ENCODE measurements at places on chromosomes 7 and 10.
A peak's percentile ranks its signal among the peaks of the same experiment; 100 is the strongest.

DNA sequence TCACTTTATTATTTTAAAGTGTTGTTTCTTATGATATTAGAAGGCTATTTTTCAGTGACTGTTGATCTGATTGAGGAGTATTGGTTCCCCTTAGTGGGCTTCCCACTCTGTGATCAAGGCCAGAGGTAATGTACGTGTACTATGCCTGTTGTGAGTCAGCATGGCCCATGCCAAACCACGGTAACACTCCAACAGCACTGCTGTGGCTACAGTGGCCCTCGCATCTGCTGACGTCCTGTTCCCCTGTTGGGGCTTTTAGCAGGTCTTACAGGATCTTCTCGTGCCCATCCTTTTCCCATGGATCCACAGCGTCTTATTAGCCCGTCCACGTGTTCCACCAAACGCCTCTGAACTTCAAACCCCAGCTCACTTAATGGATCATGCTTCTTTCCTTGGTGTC is 964.6 kb upstream of the CELF2 start:
- no peak for DNase-seq

GRCh38 chr10:117488004-117488403 is 54.5 kb upstream of the EMX2 start:
- DNase-seq, result no peak

DNA sequence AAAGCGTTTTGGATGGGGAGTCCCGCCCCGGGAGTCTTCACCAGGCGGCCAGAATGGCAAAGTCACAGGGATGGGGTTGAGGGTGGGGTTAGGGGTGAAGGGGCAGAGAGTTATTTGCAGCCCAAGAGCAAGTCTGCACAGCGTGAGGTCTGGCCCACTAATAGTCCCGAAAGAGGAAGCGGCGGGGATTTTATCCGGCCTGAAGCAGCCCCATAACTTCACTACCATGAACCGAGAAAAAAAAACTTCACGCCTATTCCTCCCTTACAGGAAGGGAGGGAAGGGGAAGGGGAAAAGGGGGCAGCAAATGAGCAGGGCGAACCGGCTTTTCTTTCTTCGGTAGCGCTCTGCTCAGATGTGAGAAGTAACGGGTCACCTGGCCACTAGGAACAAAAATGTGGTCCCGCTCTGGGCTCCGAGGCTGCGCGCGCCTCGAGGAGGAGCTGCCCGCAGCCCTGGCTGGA is 712 bp downstream of the ITPRIP start:
- peak; percentile 55 for DNase-seq

GRCh38 chr7:70097645-70098044 is 499.4 kb downstream of the AUTS2 start:
- DNase-seq, result no peak

GRCh38 chr7:151146761-151147160 is 20.7 kb downstream of the GBX1 start:
- no peak for DNase-seq

DNA sequence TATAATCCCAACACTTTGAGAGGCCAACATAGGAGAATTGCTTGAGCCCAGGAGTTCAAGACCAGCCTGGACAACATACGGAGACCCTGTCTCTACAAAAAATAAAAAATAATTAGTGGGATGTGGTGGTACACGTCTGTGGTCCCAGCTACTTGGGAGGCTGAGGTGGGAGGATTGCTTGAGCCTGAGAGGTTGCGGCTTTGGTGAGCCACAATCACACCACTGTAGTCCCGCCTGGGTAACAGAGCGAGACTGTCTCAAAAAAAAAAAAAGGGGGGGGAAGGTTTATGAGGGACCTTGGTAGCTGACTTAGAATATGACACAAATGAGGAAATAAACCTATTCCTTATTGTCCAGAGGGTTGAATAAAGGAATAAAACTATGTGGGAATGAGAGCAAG is 30.8 kb downstream of the SCD start:
- DNase-seq, result no peak

DNA sequence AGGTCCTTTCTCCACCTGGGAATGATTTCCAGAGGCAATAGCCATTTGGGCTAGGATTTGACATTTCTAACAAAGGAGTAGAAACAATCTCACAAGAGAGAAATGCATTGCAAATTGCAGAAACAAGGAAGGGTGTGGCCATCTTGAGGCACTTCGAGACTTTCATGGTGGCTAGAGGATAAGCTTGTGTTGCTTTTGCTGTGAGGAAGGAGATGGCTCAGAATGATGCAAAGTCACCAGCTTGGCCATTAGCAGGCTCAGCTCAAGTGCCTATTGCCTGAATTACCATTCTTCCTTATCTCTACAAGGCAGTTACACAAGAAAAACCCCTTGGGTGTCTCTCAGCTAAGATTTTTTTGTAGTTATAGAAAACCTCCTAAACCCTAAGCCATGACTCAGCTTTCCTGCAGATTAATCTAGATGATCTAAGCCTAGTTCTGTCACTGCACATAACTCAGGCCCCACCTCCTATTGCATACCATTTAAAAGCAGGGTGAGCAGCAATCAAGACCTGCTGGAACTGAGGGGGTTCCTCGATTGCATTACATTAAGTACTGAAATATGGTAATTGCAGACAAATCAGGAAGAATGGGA is 683.1 kb downstream of the NRG3 start:
- DNase-seq, result no peak

DNA sequence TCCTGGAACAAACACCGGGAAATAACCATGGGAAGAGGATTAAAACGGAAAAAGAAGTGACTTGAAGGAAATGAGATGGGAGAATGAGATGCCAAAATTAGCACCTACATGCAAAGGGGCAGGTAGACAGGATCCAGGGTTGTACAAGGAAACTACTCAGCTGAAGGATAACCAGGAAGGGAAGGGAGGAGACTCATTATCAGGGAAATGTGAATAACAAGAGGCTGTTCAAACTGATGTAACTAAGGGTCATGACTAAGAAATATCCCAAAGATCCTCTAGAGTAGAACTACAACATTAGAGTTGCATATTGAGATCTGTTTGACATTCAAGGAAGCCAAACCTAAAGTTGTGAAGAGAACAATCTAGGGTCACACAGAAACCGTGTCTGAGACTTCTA is 166.2 kb upstream of the SP8 start:
- no peak for DNase-seq

DNA sequence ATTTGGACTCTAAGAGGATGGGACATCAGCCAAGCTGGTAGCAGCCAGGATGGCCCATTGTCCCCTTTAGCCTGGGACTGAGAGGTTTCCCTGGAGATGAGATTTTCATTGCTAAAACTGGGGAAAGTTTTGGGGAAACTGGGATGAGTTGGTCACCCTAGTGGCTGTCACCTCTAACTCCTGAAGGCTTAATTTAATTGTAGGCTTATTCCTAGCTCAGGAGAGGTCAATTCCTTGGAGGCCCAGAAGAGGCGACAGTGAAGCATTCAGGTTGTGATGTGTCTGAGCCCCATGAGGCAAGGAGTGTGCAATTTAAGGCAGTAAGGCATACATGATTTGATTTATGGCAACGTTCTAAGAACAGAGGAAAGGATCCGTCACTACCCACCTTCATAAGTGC is 24.9 kb upstream of the JAZF1 start:
- DNase-seq, result no peak

GRCh38 chr10:111138544-111138943 is 61.7 kb downstream of the ADRA2A start:
- DNase-seq, result no peak

- no peak for DNase-seq
These were observed 323.7 kb downstream of the CDK14 start for GRCh38 chr7:90919816-90920215.

- no peak for DNase-seq
These were observed 56.6 kb upstream of the PDE1C start for GRCh38 chr7:32126843-32127242.

GRCh38 chr7:51309361-51310130 is 7.1 kb downstream of the COBL start:
- no peak for DNase-seq

DNA sequence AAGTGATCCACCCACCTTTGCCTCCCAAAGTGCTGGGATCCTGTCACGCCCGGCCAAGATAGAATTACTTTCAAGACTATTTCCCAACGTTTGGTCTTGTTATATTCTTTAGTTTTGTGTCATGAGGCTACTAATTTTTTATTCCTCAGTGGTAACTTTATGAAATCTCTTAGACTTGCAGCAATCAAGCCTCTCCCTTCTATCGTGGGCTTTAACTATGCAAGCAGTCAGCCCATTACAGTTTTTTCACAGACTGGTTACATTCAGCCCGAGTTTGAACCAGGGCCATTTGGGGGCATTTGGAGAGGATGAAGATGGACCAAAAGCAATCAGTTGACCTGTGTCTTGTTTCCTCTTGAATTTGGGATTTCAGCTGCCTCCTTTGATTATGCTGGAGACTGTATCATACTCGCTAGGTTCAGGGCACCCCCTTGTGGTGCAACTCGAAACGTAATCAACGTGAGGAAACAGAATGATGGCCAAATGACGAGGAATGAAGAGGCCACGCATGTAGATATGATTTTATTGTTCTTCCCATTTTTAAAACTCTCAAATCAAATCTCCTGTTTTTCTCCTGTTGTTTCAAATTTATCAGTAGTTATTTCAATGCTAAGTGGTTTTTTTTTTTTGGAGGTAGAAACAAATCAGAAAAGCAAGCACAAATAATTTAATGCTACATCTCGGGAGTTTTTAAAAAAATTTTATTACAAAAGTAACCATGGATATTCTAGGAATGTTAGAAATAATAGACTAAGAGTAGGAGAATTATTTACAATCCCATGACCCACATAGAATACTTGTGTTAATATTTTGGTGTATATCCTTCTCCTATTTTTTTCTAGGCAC is 151.6 kb downstream of the KIAA1217 start:
- peak; percentile 63 for DNase-seq

DNA sequence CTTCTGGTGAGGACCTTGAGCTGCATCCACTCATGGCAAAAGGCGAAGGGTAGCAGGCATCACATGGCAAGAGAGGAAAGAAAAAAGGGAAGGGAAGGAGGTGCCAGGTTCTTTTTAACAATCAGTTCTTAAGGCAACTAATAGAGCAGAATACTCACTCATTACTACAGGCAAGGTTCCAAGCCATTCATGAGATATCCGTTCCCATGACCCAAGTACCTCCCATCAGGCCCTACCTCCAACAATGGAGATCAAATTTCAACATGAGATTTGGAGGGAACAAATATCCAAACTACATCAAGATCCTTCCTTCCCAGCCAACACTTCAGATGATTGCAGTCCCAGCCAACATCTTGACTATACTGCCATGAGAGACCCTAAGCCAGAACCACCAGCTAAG is 38.9 kb upstream of the YAE1 start:
- DNase-seq, result peak; percentile 40

GRCh38 chr10:79430325-79430905 is 15.0 kb downstream of the ZCCHC24 start:
- no peak for DNase-seq

DNA sequence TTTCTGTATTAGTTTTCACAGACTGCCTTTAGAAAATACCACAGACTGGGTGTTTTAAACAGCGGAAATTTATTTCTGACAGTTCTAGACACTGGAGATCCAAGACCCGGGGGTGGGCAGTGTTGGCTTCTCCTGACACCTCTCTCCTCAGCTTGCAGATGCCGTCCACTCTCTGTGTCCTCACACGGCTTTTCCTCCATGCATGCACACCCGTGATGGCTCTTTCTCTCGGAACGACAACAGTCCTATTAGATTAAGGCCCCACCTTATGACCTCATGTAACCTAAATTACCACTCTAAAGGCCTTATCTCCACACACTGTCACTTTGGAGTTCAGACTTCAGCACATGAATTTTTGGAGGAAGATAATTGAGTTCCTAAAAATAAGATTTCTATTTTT is 142.9 kb upstream of the VWC2 start:
- DNase-seq, result no peak

- DNase-seq, result no peak
These were observed at the start of gene ATG9B for GRCh38 chr7:151024435-151025056. Gene ATG9B, minus strand, starts transcription at chr7:151024494. Its CDS starts 71 bp downstream, at chr7:151024423.

DNA sequence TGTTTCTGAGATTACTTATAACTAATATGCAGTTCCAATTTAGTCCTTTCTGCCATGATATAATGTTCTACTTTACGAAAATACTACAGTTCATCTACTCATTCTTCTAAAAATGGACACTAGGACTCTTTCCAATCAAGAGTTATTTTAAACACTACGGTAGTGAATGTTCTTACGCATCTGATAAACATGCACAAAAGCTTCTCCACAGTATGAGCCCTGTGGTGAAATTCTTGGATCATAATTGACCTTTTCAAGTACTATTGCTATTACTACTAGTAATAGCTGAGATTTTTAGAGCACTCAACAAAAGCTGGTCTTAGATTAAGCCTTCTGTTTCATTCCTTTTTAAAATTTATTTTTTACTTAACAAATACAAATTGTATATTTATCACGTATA is 106.4 kb downstream of the CH25H start:
- no peak for DNase-seq

DNA sequence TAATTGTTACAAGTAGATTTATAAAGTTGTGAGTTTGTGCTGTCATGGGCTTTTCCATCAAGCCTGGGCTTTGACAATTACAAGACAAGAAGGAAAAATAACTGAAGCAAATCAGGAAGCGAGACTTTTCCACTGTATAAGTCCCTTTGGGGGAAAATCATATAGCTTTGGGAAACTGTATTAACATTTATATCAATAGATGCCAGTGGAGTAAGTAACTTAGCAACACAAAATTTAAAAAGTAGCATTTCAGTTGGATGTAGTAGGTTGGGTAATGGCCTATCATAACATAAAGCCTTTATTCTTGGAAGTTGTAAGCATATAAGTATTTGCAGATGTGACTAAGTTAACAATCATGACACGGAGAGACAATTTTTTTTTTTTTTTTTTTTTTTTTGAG is 931.1 kb downstream of the CNTNAP2 start:
- DNase-seq, result no peak

DNA sequence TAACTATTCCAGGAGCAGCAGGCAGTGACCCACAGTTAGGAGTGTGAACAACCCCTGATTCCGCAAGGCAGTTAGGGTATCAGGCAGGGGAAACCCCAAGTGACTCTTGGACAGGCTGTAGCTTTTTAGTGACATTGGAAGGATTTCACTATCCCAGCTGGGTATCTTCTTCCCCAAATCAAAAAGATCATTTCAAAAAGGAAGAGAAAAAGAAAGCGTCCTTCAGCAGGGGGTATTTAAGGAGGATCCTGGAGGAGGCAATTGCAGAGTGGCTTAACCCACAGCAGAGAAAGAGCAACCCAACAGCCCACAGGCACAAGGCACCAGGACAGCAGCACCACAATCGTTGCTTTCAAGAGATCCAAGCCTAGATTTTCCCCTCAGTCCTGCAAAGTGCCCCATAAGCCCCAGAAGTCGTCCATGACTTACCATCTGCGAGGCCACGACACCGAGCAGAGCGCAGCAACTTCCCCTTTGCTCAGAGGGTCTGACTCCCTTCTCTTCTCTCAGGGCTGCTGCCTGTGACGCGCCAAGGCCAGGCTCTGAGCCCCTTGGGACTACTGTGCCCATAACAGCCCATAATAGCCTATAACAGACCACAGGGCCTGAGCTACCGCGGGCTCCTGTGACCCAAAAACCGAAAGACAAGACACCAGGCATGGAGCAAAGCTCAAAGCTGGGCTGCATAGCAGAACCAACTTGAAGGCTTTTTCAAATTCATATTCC is 19.8 kb downstream of the PIK3AP1 start:
- DNase-seq, result no peak

DNA sequence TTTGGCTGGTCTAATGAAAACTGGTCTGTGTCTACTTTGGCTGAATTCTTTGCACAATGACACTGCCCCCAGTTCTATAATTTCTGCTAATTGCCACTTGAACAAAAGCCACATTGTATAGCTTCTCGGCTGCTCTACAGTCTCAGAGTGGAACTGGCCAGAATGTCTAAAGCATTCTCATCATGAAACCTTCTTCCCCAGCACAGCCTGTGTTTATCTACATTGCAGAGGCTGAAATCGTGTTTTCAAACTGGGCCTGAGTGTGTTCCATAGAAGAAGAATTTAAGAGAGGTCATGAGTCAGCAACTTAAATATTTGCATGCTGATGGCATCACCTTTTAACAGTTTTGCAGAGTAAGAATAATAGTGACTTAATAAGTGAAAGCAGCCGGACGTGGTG is 177.2 kb downstream of the BUB3 start:
- no peak for DNase-seq
